Thoracic aorta (tissue), 2 donors: ENCODE measurements at places on chromosomes 7 and 10.

- no peak for DNase-seq
These were observed 116.2 kb upstream of the GPR26 start for GRCh38 chr10:123549761-123550454.

GRCh38 chr10:125062914-125063230 is 97.5 kb downstream of the CTBP2 start:
- DNase-seq, result no peak

DNA sequence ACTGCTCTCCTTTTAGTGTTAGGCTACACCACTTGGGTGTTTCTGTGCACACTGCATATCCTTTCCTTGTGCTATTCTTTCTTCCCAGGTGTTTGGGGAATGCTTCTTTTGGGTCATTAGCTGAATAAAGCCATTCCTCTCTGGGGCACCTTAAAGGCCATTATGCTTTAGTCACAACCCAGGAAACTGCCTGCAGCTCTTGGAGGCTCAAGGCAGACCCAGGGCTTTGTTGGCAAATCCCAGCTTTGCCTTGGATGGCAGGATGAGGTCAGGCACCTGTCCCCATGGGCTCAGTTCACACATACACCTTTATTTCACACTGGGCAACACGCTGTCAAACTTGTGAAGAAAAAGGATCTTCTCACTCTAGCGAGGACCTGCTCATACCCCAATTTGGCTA is 460.6 kb downstream of the CCSER2 start:
- DNase-seq, result no peak

- no peak for DNase-seq
These were observed 331.6 kb upstream of the ZNF32 start for GRCh38 chr10:43980313-43980712.

DNA sequence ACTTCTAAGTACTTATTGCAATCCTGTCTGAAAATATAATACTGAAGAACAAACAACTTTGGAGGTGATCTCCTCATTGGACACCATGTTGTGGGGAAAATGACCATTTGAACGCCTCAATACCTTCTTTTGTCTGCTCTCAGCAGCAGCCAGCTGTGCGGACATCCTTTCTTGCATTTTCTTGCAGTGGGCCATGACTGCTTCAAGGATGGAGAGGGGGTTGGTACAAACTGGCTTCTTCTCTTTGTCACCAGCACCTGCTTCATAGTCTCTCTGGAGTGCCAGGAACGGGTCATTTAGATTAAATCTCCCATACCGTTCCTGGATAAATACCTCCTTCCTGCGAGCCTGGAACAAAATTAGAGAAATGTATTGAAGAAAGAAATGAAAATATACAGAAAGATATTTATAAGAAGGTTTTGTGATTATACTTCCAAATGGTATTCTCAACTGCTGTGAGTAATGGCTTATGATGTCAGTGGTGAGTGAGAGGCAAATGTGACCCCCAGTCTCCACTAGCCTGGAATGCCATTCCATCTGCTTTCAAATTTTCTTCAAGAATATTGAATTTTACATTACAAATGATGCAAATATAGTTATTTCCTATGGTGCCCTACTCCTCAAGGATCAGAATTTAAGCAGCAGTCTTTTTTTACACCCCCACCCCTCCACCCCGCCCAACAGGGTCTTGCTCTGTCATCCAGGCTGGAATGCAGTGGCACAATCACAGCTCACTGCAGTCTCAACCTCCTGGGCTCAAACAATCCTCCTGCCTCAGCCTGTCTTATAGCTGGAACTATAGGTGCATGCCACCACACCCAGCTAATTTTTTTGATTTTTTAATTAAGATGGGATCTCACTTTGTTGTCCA is 62.4 kb downstream of the CTTNBP2 start:
- no peak for DNase-seq

GRCh38 chr10:71608819-71609768 is 110.5 kb downstream of the C10orf105 start:
- DNase-seq, result peak; percentile 38

GRCh38 chr10:9211228-9211627 is 1156.7 kb downstream of the GATA3 start:
- DNase-seq, result no peak

- no peak for DNase-seq
These were observed 3.3 kb upstream of the OPN4 start for GRCh38 chr10:86651021-86651471.

DNA sequence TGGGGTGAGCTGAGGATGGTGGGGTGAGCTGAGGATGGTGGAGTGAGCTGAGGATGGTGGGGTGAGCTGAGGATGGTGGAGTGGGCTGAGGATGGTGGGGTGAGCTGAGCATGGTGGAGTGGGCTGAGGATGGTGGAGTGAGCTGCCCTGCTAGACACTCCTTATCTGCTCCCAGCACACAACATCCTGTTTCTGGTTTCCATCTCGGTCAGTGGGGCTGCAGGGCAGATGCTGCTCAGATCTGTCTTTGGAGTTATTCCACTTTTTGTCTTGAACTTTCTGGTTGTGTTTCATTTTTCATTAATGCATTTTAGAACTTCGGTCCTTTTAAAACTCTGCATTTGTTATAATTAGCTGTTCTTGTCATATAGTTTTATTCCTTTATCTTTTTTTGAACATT is 67.9 kb upstream of the ANTXRL start:
- no peak for DNase-seq

DNA sequence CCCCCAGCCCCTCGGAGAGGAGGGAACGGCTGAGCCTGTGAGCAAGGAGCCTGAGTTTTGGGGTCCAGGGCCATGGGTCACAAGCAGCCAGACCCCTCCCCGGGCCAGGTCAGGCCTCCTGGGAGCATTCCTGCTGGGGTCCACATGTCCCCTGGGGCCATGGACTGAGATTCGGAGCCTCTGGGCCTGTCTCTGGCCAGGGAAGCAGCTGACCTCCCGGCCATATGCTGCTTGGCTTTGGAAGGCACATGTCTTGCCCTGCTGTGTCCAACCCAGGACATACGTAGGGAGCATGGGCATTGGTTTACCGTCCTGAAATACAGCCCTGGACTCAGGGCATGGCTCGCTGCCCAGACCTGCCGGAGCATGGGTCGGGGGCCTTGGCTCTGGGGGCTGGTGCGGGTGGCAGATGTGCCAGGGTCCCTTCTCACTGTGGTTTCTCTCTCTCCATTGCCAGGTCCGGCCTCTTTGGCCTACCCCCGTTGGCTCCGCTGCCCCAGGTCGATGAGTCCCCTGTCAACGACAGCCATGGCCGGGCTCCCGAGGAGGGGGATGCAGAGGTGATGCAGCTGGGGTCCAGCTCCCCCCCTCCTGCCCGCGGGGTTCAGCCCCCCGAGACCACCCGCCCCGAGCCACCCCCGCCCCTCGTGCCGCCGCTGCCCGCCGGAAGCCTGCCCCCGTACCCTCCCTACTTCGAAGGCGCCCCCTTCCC is 7.3 kb downstream of the PWWP2B start:
- DNase-seq, result no peak

GRCh38 chr7:110759069-110759468 is 331.9 kb upstream of the LRRN3 start:
- DNase-seq, result no peak

DNA sequence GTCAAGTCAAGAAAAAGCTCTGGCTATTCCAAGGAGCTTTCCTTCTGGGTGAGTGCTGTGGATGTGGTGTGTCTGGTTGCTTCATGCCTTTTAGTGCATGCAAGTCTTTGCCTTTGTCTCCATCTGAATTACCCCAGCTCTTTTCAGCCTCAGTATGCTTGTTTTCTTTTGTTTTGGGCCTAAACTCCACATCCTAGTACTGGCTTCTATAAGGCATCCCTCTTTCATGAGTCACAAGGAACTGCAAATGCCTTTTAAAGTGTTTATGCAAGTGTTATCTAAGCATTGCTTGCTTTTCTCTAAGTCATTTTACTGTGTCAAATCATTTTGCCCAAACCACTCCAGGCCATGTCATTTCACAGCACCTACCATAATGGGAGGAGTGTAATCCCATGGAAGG is 132.1 kb downstream of the PLCE1 start:
- DNase-seq, result no peak

DNA sequence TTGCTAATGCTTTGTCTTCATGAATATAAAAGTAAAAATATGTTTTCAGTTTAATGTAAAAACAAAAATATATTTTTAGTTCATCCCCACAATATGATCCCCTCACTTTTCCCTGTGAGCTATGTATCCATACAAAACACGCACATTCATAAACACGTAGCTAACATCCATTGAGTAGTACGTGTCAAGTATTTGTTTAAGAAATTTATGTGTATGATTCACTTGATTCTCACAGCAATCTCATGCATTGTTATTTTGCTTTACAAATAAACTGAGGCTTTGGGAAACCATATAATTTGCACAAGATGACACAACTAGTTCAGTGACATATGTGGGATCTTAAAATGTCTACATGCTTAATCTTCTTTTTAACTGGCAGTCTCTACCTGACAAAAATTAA is 329.6 kb upstream of the SEMA3C start:
- no peak for DNase-seq

- DNase-seq, result no peak
These were observed 214.7 kb downstream of the DNAJB6 start for GRCh38 chr7:157551325-157552070.

GRCh38 chr7:33472348-33473025 is 343.1 kb downstream of the BBS9 start:
- no peak for DNase-seq

GRCh38 chr7:124201768-124202349 is 169.0 kb upstream of the TMEM229A start:
- DNase-seq, result no peak

DNA sequence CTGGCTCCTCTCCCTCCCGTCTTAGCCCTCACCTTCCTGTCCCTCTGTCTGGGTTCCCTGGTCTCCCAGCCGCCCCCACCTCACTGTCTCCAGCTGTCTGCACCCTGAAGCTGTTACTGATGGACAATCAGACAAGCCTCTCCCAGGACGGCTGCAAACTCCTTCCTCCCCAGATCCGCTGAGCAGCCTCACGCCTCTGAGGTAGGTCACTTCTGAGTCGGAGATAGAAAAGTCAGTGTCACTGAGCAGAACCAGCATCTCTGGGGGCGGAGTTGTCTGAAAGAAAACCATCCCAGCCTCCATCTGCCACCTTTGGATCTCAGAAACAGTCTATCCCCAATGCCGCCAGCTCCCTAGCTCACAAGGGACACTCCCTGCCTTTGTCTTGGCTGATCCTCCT is 27.4 kb downstream of the FAM241B start:
- DNase-seq, result no peak

DNA sequence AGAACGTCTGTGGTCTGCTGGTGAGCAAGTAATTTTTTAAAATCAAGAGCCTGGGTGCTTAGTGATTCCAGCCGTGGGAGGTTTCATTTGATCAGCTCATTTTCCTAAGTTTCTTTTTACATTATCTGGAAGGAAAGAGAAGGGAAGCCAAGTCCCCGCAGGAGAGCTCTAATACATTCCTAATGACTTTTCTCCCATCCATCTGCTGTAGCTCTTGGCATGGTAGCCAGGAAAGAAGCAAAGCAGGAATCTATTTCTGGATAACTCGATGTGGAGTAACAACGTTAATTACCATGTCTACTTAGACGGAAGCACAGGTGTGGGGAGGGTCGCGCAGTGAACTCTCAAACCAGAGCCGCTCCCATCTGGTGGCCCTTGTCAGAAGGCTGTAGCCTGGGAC is 121.9 kb downstream of the PAXIP1 start:
- DNase-seq, result no peak

DNA sequence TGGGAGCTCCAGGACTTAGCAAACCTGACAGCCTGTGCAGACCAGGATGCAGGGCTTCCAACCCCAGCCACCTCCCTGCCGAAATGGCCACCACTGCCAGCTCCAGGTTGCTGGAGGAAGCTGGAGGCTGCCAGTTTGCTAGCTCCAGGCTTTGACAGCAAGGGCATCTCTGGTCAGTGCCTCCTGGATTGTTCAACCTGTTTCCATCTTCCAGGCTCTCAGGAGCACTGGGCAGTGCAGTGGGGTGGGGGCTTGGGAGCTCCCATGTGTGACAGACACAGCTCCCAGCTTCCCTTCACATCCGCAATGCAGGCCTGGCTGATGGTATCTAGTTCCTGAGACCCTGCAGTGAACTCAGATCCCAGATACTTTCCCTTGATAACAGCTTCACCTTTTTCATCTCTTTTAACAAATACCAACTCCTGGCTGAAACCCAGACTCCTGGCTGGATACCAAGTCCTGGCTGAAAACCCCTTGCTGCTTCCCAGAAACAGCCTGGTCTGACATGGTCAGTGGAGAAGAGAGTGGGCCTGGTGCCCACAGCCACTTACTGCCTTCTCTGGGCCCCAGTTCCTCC is 20.8 kb upstream of the RET start:
- no peak for DNase-seq

DNA sequence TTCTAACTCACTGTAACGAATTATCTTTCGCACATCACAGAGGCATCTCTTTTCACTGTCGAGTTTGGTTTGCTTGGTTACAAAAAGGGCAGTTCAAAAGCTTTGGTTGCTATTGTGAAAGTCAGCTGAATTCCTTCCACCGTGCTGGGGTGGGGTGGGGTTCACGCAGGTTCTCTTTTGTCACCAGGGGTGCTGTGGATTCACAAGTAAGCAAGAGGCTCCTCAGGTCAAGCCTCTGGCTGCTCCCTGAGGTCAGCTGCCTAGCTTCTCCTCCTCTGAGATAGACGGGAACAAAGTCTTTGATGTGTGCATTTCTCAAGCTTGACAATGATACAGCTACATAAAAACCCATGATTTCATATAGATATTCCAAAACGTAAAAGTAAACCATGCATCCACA is 47.7 kb downstream of the EGFR start:
- DNase-seq, result no peak

DNA sequence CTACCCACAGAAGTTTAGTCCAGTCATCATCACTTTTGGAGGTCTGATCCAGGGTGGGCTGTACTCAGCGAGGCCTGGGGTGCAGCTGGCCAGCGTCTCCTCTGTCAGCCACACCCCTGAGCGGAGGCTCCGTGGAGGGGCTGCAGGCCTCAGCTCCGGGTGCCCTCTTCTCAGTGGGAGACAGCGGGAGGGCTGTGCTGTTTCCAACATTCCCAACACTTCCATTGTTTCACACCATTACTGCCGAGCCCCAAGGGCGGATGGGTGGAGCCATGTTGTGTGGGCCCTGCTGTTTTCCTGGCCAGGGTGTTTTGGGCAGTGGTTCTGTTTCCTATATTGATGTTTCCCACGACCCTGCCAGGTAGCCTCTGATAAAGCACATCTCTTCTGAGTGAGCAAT is 95.0 kb downstream of the MKI67 start:
- DNase-seq, result no peak

DNA sequence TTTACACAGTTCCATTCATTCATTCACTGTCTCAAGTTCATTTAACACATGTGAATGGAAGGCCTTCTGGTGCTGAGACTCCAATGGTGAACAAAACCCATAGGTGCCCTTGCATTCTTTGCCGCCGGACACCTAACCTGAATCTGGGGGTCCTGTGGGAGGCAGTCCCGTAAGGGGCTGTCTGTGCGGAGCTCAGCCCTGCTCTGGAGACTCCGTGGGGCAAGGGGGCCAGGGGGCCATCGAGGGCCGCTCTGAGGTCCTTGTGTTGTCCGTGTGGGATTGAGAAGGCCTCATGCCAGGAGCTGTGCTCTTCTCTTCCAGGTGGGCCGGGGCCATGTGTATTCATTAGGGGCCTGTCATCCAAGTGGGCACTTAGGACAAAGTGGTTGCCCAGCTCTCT is 15.3 kb downstream of the PTPRE start:
- no peak for DNase-seq

- DNase-seq, result no peak
These were observed 453.9 kb downstream of the PTPRN2 start for GRCh38 chr7:158133515-158134271.
